Omental fat pad (tissue), 4 donors: ENCODE measurements at places on chromosomes 13 and 19.

- DNase-seq = no peak
These were observed 8.9 kb downstream of the CIC start for GRCh38 chr19:42277821-42278451.

GRCh38 chr13:94596575-94596971 is 621 bp upstream of the TGDS start:
- DNase-seq = no peak

GRCh38 chr13:75934889-75935288 is 298.8 kb downstream of the LMO7 start:
- DNase-seq = no peak

DNA sequence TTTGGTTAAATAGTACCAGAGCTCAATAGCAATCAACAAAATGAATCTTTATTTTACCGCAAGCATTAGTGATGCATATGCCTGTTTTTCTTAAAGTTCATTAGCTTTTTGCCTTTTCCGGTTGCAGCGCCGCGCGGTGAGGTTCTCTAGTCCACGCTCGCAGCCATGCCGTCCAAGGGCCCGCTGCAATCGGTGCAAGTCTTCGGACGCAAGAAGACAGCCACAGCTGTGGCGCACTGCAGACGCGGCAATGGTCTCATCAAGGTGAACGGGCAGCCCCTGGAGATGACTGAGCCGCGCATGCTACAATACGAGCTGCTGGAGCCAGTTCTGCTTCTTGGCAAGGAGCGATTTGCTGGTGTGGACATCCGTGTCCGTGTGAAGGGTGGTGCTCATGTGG is 42.1 kb upstream of the ZNF486 start:
- DNase-seq = no peak
